ENCODE measurements at places on chromosomes 2 and 18.
A peak's percentile ranks its signal among the peaks of the same experiment; 100 is the strongest.

GRCh38 chr18:36041146-36041545 is 26.2 kb downstream of the RPRD1A start:
- DNase-seq = no peak

DNA sequence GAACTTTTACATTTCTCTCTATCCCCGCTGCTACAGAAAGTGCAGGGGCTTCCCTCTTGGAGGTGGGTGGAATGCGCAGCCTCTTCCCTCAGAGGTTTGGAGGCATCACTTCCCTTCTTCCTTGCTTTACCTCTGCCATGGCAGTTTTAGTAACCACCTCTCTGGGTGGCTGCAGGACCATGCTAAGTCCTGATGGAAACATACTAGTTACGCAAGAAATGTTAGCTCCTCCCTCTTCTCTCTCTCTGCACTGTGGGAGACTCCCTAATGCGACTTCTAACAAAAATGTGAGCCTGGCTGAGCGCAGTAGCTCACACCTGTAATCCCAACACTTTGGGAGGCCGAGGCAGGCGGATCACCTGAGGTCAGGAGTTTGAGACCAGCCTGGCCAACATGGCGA is 116.8 kb upstream of the RAB6C start:
- no peak for DNase-seq

GRCh38 chr2:82837588-82838304 is 1621.3 kb downstream of the SUCLG1 start:
- no peak for DNase-seq

GRCh38 chr2:106299696-106300095 is 105.6 kb upstream of the UXS1 start:
- no peak for DNase-seq

GRCh38 chr2:230885463-230886130 is 20.9 kb downstream of the ITM2C start:
- DNase-seq = no peak

DNA sequence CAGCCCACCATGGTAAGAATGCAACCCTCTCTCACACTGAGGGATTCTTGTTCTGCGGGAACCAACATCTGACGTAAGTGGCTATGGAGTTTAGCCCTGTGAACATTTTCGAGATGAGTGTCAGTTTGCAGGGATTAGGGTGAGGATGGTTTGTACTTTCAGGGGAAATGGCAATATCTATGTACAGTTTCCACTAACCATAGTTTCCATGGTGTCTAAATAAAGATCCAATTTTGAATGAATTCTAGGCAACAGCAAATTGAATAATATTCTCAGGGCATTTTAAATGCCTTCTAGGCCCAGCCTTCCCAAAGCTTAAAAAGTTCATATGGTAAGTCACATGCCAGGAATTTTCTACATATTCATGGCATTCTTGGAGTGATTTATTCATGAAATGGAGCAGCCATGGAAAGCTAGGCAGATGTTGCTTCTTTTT is 105.4 kb upstream of the MMADHC start:
- no peak for DNase-seq

DNA sequence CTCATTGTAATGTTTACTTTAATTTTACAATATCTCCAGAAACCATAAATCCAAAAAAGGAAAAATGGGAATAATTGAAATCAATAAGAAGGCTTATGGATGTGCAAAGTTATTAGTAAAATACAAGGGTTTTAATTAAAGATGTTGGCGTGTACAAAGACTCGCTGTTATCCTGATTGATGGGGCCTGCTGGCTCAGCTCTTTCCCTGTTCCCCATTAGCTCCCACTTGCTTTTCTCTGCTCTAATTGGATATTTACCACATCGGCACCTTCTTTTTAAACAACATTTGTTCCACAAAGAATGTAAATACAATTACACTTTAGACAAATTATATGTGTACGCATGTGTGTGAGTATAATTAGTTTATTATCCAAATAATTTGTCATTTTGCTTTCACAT is 796.6 kb downstream of the ERBB4 start:
- no peak for DNase-seq

DNA sequence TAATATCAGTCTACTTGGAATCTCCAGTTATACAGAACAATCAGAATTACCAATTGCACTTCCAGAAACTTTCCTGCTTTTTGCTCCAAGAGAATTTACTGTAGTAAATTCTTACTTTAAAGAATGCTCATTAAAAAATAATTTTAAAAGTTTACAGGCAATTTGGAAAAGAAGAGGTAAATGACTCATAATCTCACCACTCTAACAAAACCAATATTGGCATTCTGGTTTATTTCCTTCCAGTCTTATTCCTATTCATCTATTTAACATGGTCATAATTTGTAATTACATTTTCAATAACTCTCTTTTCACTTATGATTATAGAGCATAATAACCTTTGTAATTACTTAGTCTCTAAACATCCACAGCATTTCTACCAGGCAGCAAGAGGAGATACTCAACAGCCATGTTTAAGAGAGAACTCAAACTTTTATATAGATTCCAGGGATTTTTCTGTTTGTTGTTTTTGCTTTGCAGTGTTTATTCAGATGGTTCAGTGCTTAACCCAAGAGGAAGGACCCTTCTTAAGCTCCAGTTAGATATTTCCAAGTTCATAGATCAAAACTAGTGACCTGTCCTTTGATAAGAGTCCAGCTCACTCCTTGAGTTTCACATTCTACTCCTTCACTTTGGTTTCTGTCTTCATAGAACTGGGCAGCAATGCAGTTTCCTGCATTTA is 464.7 kb downstream of the TXNL1 start:
- no peak for DNase-seq

DNA sequence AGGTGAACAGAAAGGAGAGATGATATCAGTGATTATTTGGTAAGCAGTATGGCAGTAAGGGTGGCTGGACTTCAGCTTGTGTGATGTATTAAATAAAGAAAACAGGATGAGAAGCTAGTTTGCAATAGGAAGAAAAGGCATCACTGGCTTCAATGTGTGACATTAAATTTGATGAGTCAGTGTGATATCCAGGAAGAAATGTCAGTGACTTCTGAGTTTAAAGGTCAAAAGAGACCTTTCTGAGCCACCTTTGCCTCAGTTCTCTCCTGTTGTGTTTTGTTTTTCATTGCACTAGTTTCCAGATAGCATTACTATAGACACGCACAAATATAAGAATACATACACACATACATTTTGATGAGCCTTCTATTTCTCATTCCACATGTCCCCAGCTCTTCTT is 105.6 kb downstream of the PIGN start:
- no peak for DNase-seq

DNA sequence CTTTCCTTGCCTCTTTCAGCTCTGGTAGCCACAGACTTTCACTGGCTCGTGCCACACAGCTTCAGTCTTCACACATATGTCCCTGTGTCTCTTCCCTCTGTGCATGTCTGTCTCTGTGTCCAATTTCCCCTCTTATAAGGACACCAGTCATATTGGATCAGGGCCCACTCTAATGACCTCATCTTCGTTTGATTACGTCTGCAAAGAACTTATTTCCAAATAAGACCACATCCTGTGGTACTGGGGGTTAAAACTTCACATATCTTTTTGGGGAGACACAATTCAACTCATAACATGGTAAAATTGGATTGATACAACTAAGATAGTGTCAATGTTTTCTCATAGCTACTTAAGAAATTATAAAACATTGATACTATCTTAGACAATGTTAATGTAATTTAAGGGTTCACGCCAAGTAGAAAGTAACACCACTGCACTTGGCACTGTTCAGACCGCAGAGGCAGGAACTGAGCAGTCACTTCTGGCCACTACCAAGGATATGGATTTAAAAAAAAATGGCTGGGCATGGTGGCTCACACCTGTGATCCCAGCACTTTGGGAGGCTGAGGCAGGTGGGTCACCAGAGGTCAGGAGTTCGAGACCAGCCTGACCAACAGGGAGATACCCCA is 119.6 kb upstream of the EPAS1 start:
- DNase-seq = peak; percentile 53

DNA sequence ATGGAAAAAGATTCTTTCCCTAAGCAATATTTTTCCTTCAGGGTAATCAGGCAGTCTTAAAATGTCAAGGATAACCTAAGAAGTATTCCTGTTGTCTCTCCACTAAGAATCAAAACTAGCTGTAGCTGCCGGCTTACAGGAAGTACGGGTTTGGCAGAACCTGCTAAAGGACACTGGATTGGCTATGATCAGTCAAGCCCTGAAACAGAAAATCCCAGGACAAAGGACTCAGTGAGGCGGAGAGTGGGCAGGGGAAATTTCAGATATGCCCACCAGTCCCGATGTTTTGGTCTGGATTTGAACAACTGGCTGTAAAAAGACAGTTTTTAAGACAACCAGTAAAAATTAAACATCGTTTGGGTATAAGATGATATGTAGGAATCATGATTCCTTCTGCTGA is 155.7 kb downstream of the HDAC4 start:
- no peak for DNase-seq
